Activated T-cell treated with anti-CD3 and anti-CD28 coated beads for 48 hours (primary cell): ENCODE measurements at places on chromosomes 1 and 21.

- no peak for DNase-seq
Observed at GRCh38 chr21:35202431-35202830, 153.3 kb upstream of the RUNX1 start.

GRCh38 chr1:248904437-248905216 is 1.4 kb upstream of the PGBD2 start:
- DNase-seq = no peak

DNA sequence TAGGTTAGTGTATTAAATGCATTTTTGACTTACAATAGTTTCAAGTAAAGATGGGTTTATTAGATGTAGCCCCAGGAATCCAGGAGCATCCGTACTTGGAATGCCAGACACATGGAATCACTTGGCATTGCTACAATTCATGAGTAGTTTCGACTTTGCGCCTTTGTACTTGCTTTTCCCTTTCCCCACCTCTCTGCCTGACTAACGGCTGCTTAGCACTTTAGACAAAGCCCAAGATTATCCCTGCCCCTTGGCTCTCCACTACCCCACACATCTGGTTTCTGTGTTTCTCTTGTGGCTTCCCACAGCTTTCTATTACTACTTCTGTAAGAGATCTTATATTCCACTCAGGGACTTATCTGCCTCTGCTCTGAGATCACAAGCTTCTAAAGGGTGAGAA is 397.7 kb upstream of the POU3F1 start:
- DNase-seq = no peak

DNA sequence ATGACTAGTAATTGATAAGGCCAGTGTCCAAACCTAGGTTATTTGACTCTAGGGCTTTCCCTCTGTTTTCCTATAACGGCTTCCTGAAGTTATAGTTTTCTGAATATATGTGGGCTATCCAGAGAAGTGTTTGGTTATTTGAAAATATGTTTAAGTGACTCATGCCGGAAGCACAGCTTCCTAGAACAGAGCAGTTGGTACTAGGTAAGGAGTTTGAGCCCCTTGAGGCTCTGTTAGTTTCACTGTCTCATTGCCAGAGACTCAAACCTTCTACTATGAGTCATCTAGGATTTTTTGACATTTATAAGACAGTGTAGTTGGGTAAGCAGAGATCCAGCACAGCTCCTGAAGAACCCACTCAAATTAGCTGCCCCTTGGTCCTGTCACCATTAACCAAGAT is 27.1 kb upstream of the LEPR start:
- no peak for DNase-seq

GRCh38 chr1:170097449-170097948 is 23.0 kb upstream of the KIFAP3 start:
- no peak for DNase-seq

- DNase-seq = no peak
Observed at GRCh38 chr21:18218331-18218730, 26.3 kb upstream of the CHODL start.

GRCh38 chr1:8357329-8358101 is 39.6 kb downstream of the SLC45A1 start:
- DNase-seq = no peak

DNA sequence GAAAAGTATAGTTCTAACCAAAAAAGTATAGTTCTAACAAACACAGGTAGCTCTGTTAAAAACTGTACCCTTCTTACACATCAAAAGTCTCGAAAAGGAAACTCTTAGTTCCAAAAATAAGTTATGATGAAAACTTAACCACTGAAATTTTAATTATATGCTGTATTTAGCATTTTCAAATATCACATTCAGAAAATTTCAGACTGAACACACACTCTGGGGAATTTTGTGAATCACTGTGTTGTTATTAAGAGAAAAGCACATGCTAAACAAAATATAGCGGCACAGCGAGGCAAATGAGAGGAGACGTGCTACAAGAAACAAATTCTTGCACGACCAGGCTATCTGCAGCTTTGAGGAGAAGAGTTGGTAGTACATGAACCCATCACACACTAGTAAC is 30.4 kb downstream of the VAV3 start:
- DNase-seq = no peak

DNA sequence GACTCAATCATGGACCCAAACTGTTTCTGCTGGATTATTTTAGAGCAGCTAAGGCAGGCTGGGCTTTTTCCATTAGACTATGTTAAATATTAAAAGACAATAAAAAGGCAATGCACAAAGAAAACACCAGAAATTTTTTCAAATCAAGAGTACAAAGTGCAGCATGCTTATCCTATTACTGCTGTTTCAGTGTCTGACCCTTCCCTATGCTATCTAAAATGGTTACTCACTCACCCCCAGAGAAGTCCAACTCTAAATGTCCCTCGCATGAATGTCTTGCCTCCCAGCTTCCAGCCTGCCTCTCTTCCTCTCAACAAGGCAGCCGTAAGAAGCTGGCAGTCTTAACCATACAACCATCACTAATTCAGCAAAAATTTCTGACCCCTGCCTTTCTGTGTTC is 108.7 kb upstream of the SYT6 start:
- no peak for DNase-seq

DNA sequence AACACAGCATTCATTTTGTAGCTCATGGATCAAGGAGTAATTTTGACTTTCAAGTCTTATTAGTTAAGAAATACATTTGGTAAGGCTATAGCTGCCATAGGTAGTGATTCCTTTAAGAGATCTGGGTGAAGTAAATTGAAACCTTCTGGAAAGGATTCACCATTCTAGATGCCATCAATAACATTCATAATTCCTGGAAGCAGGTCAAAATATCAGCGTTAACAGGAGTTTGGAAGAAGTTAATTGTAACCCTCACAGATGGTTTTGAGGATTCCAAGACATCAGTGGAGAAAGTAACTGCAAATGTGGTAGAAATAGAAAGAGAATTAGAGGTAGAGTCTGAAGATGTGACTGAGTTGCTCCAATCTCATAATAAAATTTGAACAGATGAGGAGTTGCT is 216.6 kb downstream of the GREM2 start:
- no peak for DNase-seq

- no peak for DNase-seq
Observed at GRCh38 chr1:239775466-239775865, 316.2 kb upstream of the FMN2 start.

DNA sequence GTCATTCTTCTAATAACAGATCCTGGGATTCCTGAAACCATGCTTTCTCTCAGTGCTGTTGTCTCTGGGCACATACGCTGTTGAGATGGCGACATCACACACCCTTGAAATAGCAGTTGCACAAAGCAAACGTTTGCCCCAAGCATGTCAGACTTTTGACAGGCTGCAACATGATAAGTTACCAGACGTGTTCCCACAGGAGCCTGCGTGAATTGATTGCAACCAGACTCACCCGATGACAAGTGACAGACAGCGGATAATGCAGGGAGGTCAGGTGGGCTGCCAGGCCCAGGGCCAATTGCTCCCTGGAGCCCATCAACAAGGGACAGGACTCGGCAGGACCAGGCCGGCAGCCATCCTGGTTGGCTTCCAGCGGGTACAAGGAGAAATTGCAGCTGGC is 310.9 kb downstream of the SIPA1L2 start:
- DNase-seq = no peak

DNA sequence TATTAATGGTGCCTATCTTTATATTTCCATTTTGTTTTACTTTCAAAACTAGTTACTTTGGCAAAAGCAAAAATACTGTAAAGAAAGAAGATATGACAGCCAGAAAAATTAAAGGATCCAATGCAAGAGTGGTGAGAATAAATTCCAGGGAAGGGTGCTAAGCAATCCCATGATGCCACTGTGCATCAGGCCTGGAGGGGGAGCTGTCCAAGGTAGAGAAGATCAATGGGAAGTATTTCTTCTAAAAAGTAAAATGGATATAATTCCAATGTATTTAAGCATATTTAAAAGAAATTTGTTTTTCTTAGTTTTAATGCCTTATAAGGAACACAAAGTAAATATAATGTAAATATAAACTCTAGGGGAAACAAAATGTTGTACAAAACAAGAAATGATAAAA is 1382.2 kb upstream of the B3GALT2 start:
- DNase-seq = no peak

DNA sequence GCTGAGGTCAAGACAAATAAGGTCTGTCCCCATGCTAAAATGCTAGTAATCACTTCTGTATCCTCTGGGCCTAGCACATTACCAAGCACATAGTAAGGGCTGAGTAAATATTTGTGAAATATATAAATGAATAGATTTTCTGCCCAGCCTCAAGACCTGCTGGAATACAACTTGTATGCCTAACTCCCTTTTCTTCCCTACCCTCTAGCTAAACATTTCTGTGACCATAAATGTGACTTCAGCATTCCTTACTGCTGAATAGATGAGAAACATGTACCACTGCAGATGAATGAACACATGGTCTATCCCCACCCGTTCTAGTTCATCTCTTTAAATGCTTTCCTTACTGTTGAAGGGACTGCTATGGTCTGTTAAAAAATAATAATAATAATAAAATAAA is 209.0 kb upstream of the HOOK1 start:
- DNase-seq = no peak

- no peak for DNase-seq
Observed at GRCh38 chr1:246989901-246990300, 18.0 kb downstream of the ZNF695 start.

GRCh38 chr1:44084998-44085675 is 33.5 kb upstream of the KLF17 start:
- DNase-seq = no peak

GRCh38 chr1:228898582-228898992 is 163.3 kb downstream of the RHOU start:
- no peak for DNase-seq

GRCh38 chr1:11059155-11059967 is 457 bp downstream of the SRM start:
- no peak for DNase-seq

DNA sequence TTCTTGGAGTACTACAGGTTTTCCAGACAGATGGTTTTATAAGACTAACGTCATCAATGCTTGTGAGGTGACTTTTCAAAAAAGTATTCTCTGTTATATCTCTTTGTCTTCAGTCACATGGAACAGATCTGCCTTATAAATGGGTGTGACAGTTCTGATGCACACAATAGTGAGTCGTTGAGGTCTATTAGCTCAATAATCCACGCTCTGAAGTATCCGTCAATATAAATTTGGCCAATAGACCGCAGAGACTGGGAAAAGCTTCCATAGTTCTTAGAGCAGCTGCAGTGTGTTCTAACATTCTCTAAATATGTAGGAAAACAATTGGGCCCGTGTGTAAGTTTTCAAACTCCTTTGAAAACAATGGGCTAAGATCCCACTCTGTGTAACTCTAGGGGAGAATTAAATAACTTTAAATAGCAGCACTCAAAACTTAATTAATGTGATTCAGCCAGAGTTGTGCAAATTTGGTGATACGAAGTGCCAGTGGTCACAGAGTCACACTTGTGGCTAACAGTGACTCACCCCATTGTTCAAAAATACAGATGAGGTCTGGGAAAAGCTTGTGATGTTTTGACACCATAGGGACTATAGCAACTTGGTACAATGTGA is 316.0 kb downstream of the LMO4 start:
- DNase-seq = no peak

DNA sequence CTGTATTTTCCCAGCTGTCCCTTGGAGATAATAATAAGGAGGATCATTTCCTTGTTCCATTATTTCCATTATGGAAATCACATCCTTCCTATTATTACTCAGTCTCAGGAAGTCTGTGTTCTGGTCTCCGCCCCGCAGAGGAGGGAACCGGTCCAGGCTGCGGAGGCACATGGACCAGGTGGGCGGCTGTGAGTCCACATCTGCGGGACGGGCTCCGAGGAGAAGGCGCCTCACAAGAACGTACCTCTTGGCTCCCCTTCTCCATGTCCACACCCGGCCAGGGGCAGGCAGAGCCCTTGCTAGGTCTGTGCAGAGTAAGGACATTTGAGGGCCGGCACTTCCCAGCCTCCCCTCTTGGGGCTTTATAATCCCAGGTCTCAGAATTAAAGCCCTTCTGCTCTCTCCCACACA is 14.6 kb downstream of the RAB7B start:
- no peak for DNase-seq

DNA sequence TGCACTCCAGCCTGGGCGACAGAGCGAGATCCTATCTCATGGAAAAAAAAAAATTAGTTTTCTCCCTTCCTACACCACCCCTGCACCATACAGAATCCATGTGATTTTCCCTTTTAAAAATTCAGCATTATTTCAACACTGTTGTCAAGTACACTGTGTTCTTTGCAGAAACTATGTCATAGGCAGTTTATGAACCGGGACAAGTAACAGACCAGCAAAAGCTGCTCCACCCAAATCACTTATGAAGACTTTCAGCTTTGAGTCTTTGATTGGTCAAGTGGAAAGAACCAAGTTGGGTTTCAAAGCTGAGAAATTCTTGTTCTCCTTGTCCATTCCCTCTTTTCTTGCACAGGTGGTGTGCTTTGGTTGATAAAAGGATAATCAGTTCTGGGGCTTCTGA is 173.0 kb downstream of the CDC7 start:
- DNase-seq = no peak

GRCh38 chr1:231899046-231899445 is 272.5 kb downstream of the DISC1 start:
- DNase-seq = no peak

DNA sequence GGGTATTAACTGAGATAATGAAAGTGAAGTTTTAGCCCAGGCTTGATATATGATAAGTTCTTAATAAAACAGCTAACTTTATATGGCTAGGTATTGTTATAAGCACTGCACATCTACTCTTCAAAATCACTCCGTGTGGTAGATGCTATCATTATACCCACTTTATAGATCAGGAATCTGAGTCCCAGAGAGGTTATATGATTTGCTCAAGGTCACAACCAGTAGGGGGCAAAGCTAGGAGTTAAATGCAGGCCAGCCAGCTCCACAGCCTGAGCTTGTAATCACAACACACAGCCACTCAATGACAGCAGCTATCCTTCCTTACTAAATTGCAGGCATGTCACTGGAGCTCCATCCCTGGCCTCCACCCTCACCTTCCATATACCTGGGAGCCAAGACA is 115.8 kb downstream of the CAPN8 start:
- no peak for DNase-seq

- no peak for DNase-seq
Observed at GRCh38 chr1:67893126-67893495, 59.8 kb upstream of the GNG12 start.

- no peak for DNase-seq
Observed at GRCh38 chr1:109373126-109373525, 24.6 kb downstream of the SORT1 start.

DNA sequence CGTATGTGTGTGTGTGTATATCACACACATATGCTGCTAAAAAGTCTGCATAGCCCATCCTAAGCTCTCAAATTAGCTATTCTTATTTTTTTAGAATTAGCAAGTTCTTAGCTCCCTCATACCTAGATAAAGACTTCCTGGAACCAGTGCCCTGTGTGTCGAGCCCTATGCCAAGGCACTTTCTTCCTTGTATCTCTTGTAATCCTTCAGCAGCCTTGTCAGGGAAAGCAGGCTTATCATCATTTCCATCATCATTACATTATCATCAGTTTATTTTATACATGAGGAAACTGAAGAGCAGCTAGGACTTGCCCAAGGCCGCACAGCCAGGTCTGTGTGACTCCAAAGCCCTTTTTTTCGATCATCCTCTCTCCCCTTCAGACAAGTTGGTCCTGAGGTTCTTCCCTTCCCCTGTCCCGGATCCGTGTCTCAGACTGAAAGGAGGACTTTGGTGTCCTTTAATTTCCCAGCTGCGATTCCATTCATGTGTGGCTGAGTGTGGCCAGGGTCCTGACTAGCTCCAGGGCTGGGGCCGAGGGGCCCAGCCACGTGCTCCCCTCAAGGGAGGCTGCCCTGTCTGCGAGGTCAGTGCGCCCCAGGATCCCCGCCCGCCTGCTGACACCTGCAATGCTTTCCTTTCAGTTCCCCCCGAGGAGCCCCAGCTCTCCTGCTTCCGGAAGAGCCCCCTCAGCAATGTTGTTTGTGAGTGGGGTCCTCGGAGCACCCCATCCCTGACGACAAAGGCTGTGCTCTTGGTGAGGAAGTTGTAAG is 24.9 kb downstream of the IL6R start:
- DNase-seq = no peak
